Mesenteric fat pad (tissue), 1 donor: ENCODE measurements at places on chromosomes 2 and 18. TPM values are rescaled to one million over a fixed set of nuclear protein-coding genes. Genes with fewer than 3 reads are reported as not detected.

DNA sequence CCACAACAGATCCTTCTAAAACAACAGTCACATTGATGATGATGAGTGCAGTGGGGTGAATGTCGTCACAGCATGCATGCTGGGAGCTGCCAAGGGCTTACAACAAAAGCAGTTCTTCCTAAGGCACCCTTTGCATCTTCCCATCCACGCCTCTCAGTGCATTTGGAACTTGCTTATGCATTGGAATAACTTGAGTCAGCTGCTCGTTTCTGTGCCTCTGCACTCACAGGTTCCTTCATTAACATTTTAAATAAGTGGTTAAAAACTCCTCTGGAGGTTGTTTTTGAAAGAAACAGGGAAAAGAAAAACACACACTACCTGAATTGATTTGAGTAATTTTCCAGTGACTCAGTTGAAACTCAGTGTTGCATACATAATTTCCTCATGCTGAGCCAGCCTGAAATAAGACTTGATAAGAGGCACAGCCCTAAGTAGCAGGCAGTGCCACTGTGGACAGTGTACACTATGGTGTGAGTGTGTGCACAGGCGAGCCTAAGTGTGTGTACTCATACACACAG, 46.8 kb upstream of the TRIM43B start:
- no peak for DNase-seq

DNA sequence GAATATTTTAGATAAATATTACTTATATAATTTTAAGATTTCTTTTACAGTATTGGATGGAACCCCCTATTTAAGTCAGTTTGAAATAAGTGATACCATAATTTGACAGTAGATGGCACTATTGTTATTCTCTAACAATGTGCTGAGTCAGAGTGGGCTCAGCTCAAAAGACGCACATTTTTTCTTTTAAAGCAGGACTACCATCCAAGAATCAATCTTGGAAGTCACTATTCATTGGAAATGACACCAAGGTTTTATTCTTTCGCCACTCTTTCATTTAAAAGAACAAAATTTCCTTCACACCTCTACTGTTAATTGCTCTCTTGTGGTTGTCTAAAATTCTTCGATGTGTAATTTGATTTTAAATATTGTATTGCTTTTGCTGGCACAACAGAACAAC, 32.6 kb upstream of the SPAG16 start:
- no peak for DNase-seq

- no peak for DNase-seq
Measured at GRCh38 chr2:183292028-183292427, 167.8 kb downstream of the NUP35 start.

DNA sequence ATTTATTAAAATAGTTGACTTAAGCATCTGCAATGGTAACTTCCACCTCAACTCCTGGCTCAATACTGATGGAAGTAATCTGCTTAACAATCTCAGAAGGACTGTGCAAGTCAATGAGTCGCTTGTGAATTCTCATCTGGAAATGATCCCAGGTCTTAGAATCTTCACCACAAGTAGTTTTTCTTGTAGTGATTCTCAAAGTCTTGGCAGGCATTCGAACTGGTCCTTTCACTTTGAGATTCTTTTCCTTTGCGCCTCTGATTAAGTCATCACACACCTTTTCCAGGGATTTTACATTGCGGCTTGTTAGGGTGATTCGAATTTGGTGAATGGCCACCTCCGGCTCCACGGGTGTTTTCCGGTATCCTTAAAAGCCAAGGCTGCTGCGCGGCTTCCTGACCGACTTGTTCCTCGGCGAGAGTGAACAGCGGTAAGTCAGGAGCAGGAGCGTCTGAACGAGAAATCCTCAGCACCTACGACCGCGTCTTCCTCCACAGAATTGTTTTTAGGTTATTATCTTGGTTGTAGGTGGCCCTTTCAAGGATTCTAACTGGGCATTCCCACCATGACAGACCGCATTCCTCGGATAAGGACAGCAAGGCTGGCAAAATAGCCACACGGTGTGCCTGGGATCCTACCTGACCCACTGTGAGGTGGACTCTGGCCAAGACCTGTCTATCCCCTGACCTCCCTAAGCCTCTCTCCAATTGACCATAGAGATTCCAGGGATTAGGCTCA, 23.8 kb upstream of the SLC20A1 start:
- DNase-seq, result peak; percentile 55

The UGT1A5 gene
- not detected for total RNA-seq

DNA sequence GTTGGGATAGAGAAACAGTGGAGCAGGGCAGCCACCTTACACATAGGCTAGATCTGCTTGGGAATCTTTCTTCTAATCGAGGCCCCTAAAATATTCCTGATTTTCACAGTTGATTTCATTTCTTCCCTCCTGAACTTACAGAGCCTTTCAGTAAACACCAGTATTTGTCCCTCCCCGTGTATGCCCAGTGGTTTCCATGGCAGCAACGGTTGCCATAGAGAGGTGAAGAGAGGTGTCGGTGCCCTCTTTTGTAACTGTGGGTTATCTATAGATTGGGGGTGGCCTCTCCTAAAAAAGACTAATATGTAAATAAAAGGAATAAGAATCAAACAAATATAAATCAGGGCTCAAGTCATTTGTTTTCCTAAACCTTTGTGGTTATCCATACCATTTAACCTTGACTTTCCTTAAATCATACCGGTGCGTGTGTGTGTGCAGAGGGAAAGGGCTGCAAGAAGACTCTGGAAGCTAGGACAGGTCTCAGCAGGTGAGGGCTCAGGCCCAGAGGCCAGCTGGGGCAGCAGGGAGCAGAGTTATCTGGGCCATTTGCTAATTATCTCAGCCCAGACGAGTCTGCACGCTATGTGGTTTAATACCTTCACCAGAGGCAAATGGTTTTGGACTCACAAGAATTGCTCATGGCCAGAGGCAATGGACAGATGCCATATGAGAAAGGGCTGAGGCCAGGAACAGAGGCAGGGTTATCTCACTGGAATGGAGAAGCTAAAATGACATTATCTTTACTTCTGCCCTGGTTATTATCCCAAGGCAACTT, 35.5 kb downstream of the LIPG start:
- no peak for DNase-seq

- DNase-seq, result no peak
Measured at GRCh38 chr2:207480521-207481040, 49.2 kb upstream of the CREB1 start.

- DNase-seq, result no peak
Measured at GRCh38 chr18:25144820-25145219, 207.1 kb downstream of the ZNF521 start.

The OTX1 gene
- total RNA-seq, result not detected
